Stimulated activated CD4-positive, alpha-beta T cell treated with anti-CD3 and anti-CD28 coated beads, TNF-alpha, amount 100 ng/mL, for 48 hours (primary cell): ENCODE measurements at places on chromosomes 16 and 17.

DNA sequence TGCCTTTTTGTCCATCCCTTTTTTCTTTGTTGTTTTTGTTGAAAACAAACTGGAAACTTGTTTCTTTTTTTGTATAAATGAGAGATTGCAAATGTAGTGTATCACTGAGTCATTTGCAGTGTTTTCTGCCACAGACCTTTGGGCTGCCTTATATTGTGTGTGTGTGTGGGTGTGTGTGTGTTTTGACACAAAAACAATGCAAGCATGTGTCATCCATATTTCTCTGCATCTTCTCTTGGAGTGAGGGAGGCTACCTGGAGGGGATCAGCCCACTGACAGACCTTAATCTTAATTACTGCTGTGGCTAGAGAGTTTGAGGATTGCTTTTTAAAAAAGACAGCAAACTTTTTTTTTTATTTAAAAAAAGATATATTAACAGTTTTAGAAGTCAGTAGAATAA is 4.9 kb downstream of the SOX9 start:
- DNase-seq, result no peak

GRCh38 chr16:1941162-1942046 is 1.6 kb downstream of the MSRB1 start:
- no peak for DNase-seq

GRCh38 chr16:28845293-28845692 is 855 bp downstream of the TUFM start:
- no peak for DNase-seq

DNA sequence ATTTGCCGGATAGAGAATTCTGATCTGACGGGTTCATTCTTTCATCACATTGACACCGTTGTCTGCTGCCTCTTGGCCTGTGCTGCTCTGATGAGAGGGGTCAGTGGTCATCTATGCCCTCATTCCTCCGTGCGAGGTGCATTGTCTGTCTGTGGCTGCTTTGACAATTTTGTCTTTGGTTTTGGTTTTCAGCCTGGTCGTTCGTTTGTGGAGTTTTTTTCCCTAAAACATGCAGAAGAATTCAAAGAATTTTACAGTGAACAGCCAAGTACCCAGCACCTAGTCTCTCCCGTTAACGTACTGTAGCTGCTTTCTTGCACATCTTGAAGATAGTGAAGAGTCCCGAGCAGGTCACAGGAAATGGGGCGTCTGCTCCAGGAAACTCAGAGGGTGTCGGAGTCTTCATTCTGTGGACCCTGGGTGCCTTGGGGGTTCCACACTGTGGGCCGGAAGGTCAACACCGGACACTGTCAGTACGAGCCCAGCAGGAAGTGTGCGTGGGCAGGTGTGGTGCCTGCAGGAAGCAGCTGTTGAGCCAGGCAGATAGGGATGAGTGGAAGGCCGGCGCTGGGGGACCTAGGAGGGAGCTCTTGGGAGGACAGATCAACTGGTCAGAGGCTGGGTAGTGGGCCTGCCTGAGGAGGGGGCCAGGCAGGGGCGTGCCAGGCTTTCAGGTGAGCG is 28.2 kb downstream of the CRAMP1 start:
- no peak for DNase-seq

DNA sequence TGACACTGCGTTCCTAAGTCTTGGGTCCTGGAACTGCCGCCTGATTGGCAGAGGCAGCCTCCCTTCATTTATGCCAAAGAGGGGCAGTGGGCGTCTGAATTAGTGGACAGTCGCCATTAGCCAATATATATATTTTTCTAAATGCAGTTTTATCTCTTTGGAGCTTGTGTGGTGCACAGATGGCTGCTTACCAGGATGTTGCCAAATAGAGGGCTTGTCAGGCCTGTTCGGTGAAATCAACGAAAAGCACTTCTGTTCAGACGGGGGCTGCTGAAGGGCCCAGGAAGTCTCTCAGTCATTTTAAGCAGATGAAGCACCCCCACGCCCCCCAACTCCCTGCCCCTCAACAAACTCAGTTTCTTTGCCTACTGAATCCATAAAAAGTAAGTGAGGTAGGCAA is 66.0 kb downstream of the RAP1GAP2 start:
- DNase-seq, result no peak

- DNase-seq, result no peak
These were observed 317.1 kb upstream of the SOX9 start for GRCh38 chr17:71803656-71804284.
